ENCODE measurements at places on chromosomes 5 and 9.

- no peak for DNase-seq
Measured at GRCh38 chr9:95753762-95754465, 121.6 kb upstream of the ERCC6L2 start.

DNA sequence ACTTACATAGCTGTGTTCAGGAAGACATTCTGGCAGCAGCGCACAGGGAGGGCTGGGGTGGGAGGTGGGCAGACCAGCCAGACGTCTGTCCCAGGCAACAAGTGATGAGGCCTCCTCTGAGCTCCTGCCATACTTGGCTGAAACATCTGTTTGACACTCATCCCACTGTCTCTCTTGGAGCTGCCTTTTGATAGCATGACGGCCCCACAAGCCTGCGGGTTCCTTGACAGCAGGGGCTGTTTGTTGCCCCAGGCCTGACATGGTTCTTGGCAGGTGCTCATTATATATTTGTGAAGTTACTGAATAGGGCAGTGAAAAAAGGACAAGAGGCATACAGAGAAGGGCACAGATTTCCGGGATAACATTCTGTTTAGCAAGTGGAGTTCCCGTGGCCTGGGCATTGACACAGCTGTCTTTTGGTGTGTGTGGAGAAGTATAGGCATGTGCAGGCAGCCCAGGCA, 22.2 kb upstream of the B4GALT1 start:
- no peak for DNase-seq

- DNase-seq: no peak
Measured at GRCh38 chr9:97046228-97046627, 7.3 kb upstream of the CTSV start.

DNA sequence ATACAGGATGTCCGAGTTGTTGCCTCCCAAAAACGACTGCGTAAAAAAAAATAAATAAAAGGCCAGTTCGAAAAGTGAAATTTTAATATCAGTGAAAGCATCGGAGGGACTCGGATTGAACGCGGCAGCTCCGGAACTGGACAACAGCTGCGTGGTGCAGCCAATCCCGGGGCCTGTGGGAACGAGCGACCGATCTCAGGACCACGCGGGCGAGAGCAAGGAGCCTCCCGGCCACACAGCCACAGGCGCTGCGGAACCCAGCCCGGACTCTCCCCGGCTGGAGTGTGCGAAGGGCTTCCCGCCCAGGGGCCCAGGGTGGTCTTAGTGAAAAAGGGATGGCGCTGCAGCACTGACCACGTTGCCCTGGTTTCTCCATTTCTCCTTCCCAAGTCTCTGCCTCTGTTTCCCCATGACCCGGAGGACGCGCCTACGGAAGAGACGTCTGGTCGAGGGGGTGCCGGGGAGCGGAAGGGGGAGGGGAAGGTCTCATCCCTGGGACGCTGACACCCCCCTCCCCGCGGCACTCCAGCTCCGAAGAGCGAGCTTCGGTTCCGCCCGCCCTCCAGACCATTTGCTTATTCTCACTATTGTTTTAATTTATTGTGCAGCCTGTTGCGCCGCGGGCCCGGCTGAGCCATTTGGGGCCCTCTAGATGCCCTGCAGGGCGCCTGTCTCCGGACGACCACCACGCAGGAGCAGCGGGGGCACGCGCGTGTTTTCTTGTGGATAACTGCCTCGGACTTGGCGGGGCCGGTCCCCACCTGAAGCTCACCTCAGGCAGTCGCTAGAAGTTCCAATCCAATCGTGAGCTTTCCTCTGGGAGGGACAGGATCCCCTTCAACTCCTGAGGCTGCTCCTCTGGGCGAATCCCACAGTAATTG, 303.0 kb downstream of the PARP8 start:
- DNase-seq: no peak

DNA sequence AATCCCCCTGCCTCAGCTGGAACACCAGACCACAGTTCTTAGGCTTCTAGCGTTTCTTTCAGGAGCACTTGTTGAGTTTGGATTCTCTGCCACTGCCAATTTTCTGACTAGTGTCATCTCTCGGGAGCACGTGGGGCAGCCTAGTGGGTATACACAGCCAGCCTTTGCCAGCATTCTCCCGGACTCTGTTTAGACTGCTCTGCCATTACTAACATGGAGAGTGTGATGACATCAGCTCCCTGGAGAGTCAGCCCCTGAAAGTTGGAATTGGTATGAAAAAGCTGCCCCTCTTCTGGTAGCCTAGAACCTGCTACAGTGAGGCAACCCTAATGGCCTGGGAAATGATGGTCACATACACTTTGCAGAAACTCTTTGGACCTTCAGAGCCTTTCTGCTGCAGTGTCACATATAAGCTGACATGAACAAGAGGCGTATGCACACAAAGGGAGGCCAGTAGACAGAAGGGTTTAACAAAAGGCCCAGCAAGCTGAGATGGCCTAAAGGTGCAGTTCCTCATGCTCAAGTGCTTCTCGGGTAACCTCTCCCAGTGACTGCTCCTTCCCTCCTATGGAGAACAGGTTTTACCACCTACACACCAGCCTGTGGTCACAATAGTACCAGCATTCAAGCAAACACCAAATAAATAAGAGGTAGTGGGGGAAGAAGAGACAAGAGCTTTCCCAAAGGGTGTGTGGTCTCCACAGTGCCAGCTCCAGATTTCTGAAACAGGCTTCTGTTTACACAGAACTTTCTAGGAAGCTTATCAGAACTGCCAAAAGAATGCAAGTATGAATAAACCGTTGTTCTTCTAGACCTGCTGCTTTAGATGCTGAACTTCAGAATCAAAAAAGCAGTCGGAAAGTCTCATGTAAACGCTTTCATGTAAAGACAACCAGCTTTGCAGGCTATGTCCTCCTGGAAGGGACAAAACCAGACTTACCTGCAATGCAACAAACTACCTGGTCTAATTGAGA, 16.5 kb downstream of the SPACA9 start:
- no peak for DNase-seq

GRCh38 chr9:135992486-135993408, 31.6 kb upstream of the UBAC1 start:
- peak; percentile 28 for DNase-seq

- no peak for DNase-seq
Measured at GRCh38 chr9:125376261-125377226, 114.9 kb downstream of the GAPVD1 start.

DNA sequence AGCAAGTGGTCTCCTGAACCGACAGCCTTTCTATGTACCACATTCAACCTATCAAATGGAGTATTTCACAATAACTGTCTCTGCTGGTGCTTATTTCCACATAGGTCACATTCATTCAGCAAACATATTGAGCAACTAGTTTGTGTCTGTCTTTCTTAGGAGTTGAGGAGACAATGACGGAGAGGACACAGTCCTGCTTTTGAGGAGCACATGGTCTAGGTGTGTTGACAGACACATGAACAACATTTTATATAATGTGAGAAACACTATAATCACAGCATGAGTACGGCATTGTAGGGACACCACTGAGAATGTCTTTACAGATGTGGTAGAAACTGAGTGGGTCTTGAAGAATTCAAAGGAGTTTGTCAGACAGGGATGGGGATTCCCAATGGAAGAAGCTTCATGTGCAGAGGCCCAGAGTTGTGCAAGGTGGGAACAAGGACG, 28.5 kb downstream of the NFIL3 start:
- peak; percentile 41 for DNase-seq

DNA sequence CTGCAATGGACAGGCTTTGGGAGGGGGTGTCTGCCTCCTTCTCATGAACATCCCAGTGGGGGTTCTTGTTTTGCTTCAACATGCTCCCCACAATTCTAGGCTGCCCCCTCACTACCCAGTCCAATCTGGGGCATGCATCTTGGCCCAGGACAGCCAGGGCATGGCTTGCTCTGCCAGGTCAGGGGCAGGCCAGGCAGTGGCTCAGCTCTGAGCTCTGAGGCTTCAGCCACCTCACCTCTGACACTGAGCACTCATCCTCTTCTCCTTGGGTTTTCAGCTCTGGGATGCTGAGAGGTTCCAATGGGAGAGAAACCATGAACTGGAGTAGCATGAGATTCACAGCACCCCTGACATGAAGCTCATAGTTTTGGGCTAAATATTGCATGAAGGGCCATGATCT, 11.8 kb downstream of the SLC25A48 start:
- DNase-seq: no peak

DNA sequence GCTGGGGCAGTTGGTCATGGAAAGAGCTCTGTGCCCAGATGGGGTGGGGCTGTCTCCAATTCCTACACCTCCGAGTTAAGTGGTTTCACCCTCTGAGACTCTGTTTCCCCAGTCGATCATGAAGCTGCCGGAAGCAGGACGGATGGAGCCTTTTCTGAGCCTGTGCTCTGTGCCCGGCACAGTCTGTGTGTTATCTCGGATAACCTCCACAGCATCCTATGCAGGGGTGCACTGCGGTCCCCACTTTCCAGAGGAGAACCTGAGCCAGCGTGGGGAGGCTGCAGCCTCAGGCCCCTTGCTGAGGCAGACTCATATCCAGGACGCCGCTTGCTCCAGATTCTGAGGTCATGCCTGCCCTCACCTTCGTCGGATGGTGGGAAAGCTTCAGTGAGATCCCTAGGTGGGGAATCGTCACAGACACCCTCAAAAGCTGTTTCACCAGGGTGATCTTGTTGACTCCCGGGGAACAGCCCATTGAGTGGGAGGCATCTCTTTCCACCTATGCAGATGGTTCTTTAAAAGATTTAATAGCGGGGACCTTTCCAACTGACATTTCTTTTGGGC, 6.9 kb upstream of the COL5A1 start:
- DNase-seq: no peak

DNA sequence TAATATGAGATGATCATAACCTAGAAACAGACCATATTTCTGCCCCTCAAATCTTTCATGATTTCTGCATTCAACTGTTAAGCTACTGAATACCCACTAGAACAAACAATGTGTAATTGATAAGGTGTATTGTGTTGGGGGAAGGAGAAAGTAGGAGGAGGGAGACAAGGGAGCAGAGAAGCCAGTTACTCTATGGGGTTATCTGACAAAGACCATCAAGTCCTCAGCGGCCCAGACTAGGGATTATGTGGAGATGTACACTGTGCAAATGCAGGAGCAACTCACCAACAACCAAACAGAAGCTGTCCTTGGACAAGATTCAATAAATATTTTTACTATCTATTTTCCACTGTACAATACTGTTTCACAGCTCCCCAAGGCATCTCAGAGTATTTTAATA, 2.7 kb downstream of the NRG2 start:
- no peak for DNase-seq

DNA sequence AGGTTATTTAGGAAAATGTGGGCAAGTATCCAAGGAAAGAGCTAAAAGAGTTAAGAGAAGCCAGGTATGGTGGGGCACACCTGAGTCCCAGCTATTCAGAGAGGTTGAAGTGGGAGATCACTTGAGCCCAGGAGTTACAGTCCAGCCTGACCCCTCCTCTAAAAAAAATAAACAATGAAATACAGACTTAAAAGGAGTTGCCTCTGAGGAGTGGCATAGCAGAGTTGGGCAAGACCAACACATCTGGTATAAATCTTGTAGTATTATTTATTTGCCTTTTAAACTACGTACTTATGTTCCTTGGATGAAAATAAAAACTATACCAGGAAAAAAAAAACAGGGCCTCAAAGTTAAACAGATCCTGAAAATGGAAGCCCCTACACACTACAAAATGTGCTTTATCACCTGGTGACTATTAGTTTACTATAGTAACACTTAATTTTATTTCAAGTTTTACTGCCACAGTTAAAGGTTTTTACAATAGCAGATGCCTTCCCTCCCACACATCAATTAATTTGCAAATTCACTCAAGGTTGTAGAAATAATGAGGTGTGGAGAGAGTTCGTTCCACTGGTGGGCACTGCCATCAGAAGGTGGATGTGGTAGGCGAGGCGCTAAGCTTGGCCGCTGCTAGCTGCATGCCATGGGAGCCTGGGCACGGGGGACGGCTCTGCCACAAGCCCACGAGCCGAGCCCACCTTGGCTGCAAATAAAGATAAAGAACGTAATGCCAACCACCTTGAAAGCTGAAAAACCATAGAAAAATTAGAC, 48.0 kb downstream of the MED27 start:
- DNase-seq: no peak

DNA sequence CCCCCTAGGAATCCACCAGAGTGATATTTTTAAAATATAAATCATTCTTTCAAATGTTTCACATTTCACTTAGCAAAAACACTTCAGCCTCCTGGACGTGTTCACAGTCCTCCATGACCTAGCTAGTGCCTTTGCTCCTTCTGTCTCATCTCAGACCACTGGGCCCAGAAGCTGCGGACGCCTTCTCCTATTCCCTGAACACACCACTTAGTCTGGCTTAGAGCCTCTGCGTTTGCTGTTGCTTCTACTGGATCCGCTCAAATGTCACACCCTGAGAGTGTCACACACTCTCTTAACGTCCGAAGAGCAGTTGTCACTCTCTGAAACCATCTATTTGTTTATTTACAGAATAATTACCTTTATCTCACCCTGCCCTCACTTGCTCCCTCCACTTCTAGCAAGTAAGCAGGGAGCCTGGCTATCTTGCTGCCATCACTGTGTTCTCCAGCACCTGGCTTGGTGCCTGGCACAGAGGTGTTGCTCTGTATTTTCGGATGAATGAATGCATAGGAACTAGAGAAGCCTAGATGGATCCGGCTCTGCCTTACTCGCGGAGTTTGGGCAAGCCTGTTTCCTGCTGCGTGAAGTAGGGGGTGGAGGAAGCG, 1.2 kb upstream of the GRK6 start:
- no peak for DNase-seq

DNA sequence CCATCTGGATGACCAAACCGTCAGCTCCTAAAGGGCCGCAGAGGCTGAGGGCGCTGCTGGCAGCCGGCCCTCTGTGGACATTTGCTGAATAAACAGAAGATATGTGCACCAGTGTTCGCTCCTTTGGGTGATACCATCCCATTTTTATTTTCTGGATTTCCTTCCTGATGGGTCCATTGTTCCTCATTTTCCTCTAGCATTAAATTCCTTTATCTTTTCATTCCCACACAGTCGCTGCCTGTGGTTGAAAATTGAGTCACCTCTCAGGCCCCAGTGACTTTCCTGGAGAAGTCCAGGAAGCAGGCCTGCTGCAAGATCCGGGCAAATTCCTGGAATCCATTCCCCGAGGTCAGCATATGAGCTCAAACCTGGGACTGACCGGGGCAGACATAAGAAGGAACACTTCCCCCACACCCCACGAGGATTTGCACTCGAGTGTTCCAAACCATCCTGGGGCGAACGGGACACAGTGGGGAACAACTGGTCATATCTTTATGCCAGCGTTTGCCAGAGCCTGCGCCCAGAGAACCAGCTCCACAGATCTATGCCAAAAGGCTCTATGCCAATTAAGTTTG, 86.7 kb upstream of the PCA3 start:
- no peak for DNase-seq

- DNase-seq: no peak
Measured at GRCh38 chr9:106745457-106745856, 117.5 kb upstream of the ZNF462 start.
